ENCODE measurements at places on chromosomes 13 and 19.

DNA sequence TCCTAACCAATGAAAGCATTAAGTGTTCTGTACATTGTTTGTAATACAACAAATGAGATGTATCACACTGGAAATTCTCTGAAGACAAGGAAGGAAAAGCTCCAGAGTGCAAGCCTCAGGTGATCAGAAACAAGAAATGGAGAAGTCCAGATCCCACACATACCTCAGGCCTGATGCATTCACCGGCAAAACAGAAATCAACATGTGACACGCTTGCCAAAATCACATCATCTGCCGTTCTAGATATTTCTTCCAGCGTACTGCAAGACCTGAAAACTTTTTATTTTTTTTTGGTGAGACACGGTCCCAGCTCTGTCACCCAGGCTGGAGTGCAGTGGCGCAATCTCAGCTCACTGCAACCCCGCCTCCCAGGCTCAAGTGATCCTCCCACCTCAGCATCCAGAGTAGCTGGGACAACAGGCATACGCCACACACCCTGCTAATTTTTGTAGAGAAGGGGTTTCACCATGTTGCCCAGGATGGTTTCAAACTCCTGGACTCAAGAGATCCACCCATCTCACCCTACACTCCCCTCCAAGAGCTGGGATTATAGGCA lies 48.6 kb downstream of the FOXO1 start:
- peak; percentile 22 for DNase-seq

GRCh38 chr13:86585835-86586234 lies 786.6 kb upstream of the SLITRK6 start:
- no peak for DNase-seq

- DNase-seq = no peak
Observed at GRCh38 chr13:113744197-113745000, 14.6 kb upstream of the TMEM255B start.

- DNase-seq = no peak
Observed at GRCh38 chr19:677201-677600, 1.0 kb downstream of the FSTL3 start.

- DNase-seq = no peak
Observed at GRCh38 chr19:29952177-29952576, 10.1 kb downstream of the URI1 start.

DNA sequence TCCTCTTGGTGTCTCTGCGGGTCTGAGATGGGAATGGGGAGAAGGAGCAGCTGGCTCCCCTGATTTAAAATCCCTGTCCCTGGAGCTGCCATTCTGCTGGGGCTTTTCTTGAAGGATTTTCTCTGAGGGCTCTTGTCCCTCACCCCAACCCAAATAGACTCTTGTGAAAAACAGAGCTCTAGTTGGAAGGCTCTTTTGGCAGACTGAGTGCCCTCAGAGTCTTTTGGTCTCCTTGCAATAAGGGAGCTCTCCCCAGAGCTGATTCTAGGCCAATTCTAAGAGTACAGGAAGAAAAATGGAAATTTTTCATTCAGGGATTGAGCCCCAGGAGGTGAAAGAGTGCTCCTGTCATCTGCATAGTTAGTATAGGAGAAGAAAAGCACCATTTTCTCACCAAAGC lies 238.3 kb downstream of the COG6 start:
- DNase-seq = no peak

- DNase-seq = no peak
Observed at GRCh38 chr19:49954933-49955332, 6.0 kb downstream of the SIGLEC11 start.

DNA sequence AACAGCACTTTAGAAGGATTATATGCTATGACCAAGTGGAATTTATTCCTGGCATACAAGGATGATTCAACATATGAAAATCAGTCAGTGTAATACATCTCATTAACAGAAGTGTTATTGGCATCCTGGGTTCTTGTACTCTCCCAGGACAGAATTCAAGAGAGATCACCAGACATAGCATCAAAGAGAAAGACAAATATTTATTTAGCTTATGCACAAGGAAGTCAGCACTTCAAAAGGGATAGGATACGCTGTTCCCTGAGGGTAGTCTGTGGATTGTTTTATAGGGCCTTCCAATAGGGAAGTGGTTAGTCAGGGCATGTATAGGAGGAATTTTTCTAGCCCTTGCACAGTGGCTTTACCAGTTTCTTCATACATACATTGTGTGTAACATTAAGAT lies 1238.0 kb downstream of the PCDH17 start:
- DNase-seq = no peak

GRCh38 chr13:30331331-30331771 lies 24.0 kb upstream of the KATNAL1 start:
- DNase-seq = no peak

DNA sequence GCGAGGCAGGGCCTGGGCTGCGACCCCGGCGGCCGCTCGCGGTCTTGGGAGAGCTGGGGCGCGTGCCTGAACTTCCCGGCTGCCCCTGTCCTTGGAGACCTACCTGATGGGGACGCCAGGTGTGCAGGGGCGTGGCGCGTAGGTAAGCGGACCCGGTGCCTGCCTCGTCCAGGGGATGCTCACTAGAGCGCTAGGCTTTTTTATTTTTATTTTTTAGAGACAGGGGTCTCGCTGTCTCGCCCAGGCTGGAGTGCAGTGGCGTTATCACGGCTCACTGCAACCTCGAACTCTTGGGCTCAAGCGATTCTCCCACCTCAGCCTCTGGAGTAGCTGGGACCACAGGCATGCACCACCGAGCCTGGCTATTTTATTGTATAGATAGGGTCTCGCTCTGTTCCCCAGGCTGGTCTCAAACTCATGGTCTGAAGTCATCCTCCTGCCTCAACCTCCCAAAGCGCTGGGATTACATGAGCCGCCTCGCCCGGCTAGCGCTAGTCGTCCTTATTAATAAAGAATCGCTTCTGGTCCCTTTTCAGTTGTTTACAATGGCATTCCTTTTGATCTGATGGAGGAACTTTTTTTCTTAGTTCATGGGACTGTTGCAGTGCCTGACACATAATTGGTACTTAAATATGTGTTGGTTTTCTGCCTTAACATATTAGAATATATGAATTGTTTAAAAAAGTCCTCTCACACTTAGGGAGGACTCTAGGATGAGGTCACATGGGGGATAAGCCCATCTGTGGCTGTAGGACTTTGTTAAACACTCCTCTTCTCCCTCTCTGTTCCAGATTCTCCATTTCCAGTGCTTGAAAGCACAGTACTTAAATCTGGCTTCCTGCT lies 812 bp downstream of the DPY19L3 start:
- no peak for DNase-seq

GRCh38 chr19:51418707-51419106 lies 1.3 kb upstream of the SIGLEC10 start:
- no peak for DNase-seq

DNA sequence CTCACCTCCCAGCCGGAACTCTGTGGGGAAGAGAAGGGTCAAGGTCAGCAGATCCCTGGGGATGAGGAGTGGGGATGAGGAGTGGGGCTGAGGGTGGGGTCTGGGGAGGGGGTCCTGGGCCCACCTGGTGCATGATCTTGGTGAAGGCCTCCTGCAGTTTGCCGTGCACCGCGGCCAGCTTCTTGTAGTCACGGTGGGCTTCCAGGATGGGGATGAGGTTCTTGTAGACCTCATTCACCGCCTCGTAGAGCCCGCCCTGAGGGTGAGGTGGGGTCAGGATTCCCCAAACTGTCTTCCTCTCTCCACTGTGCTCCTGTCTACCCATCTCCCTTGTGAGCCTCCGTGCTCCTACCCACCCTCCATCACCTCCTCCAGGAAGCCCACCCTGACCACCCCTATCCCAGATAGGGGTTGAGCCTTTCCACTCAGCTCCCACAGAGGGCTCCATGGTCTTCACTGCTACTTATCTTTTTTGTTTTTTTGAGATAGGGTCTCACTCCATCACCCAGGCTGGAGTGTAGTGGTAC lies 6.8 kb upstream of the KANK2 start:
- DNase-seq = no peak

DNA sequence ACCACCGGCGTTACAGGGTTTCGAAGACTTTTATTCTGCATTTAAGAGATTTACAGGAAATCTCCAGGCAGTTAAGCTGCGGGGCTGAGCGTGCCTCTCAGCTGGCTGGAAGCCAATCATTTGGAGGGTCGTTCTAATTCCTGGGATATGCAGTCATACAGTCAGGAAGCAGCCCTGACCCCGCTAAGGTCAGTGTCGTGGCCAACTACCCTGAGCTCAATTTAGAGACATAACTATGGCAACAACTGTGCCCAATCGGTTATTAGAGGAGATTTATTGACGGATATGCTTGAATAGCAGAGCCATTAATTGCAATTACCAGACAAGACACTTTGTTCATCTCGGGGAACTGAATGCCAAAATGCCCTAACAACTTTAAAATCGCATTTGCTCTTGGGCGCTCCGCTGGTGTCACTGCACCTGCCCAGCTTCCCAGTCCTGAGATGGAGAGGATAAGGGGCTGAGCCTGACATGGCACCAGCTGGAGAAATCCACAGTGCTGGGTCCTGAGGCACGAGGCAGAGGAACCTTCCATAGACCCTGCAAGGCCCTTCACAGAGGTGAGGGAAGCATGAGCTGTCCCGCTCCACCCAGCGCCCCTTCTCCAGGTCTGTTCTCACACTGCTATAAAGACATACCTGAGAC lies 15.1 kb upstream of the ZNF507 start:
- no peak for DNase-seq

DNA sequence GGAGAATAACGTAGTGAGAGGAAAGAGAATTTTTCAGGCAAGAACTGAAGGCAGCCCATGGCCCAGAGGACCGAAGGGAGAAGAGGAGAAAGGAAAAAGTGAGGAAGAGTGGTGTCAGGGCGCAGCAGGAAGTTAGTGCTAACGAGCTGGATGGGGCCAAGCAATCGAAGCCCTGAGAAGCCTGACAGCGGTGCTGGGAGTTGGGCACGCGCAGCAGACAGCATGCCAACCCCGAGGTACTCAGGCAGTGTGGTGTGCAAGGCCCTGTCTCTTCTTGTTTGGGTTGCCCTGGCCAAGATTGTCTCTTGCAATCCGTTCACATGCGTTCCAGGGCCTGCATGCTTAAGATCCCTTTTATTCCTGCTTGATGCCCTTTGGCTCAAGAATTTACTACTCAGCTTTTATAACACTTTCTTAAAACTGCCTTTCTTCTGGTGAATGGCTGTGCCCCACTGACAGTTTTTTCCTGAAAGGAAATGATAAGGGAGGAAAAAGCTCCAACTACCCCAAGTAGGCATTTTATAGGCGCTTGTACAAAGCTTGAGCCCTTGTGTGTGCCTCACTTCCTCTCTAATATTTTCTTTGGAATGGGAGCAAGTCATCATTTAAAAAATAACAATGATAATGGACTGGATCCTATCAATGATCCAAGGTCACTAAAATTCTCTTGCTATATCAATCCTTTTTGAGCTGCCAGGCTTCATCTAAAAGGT lies 115.4 kb downstream of the FLT1 start:
- DNase-seq = no peak

- peak; percentile 95 for DNase-seq
Observed at GRCh38 chr19:16829010-16829821, at the start of gene SIN3B. Gene SIN3B, plus strand, starts transcription at chr19:16829398. Its CDS starts 23 bp downstream, at chr19:16829421.

- no peak for DNase-seq
Observed at GRCh38 chr19:4581666-4582553, 22.4 kb upstream of the SEMA6B start.

DNA sequence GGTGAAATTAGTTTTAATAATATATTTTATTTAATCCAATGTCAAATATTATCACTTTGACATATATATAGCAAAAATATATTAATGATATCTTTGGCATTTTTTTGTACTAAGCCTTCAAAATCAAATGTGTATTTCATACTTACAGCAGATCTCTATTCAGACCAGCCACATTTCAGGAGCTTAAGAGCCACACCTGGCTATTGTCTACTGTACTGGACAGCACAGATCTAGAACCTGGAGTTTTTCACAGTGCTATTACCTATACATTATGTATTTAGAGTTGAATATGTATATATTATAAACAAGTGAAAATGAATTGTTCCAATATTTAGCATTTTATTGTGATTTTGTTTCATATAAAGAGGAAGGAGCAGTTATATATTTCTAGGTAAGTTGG lies 486.3 kb downstream of the DIAPH3 start:
- DNase-seq = no peak
